ENCODE measurements at places on chromosomes 1 and 21. TPM values are rescaled to one million over a fixed set of nuclear protein-coding genes. Genes with fewer than 3 reads are reported as not detected.

The PTPRC gene
- total RNA-seq, result not detected

The CFHR1 gene
- total RNA-seq, result 0.07 TPM

The INKA2 gene
- total RNA-seq, result 6.0 TPM

The MAGOH gene
- total RNA-seq, result 78.5 TPM

The LAX1 gene
- 0.11 TPM for total RNA-seq

The TDRKH gene
- 11.8 TPM for total RNA-seq

The SLC22A15 gene
- total RNA-seq, result 0.04 TPM

The NAV1 gene
- total RNA-seq, result 29.7 TPM

The PLA2G2F gene
- total RNA-seq, result not detected

The DMBX1 gene
- total RNA-seq, result not detected

DNA sequence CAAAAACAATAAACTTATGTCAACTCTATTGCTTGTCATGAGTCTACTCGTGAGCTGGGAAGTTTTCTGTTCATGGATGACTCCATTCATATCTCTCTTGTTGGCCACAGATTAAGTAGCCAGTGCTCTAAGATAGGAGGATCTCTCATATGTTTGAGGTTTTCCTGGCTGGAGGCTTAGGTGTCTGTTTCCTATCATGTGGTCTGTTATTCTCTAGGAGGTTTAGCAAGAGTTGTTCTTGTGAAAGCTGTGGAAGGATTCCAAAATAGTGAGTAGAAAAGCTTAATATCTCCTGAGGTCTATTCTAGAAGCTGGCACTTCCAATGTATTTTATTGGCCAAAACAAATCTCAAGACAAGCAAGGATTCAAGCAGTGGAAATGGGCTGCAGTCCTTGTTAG is 5.8 kb upstream of the KRTAP20-2 start:
- DNase-seq, result no peak

GRCh38 chr1:22275626-22276395 is 132.9 kb upstream of the WNT4 start:
- DNase-seq, result peak; percentile 17

DNA sequence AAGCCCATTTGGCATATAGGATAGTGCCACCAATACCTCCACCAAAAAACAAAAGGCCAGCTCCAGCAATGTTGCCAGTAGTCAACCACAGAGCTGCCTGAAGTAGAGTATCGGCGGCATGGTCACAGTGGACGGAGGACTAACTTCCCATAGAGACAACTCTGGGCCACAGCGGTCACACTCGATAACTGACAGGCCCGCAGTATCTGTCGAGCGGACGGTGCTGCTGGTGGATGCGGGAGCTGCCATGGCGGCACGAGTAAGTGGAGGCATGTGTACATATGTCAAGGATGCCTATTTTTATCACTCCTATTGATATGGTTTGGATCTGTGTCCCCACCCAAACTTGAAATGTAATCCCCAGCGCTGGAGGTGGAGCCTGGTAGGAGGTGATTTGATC is 4.1 kb downstream of the KRTAP12-1 start:
- DNase-seq, result no peak

GRCh38 chr1:31398246-31398645 is 14.8 kb upstream of the SERINC2 start:
- DNase-seq, result no peak

DNA sequence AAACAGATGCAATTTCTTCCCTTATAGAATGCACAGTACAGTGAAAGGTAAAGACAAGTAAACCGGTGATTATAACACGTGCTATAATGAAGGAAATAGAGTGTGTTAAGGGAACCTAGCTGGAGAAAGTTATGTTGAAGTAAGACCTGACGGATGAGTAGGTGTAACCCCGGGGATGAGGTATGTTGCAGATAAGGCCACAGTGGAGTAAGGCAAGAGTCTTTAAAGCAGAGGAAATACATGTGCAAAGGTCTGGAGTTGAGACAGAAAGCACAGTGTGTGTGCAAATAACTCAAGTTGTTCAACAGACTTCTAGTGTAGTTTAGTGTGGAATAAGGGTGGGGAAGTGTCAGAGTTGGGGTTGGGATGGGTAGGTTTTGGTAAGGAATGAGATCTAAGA is 2.9 kb downstream of the DBT start:
- no peak for DNase-seq

DNA sequence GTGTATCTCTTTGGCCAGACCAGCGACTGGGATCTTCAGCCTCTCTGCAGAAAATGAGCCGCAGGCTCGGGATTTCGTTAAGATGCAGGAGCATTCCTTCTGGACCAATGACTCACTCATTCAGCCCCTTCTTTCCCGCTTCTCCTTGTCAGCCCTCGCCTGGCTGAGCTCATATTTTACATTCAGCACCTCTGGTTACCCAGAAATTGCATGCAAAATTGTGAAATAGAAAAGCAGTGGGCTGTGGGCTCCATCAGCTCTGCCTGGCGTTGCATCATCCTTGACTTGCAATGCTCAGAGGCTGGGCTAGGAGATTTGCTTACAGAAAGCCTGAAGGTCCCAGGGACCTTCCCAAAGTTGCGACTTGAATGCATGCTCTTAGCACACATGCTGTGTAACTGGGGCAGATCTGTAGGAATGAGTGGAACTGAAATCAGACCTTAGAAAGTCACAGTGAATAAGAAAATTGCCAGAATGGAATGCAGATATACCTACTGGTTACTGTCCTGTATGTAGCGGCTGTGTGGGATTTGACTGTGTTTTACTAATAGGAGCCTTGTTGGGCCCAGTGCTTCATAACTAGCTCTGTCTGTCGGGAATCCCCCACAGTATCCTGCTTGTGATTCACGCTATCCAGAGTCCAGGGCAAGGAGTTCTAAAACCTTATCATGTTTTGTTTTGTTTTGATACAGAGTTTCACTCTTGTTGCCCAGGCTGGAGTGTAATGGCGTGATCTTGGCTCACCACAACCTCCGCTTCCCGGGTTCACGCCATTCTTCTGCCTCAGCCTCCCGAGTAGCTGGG is 444.8 kb downstream of the KIF26B start:
- no peak for DNase-seq

- DNase-seq, result no peak
Observed at GRCh38 chr1:118190561-118190960, 5.5 kb upstream of the SPAG17 start.

DNA sequence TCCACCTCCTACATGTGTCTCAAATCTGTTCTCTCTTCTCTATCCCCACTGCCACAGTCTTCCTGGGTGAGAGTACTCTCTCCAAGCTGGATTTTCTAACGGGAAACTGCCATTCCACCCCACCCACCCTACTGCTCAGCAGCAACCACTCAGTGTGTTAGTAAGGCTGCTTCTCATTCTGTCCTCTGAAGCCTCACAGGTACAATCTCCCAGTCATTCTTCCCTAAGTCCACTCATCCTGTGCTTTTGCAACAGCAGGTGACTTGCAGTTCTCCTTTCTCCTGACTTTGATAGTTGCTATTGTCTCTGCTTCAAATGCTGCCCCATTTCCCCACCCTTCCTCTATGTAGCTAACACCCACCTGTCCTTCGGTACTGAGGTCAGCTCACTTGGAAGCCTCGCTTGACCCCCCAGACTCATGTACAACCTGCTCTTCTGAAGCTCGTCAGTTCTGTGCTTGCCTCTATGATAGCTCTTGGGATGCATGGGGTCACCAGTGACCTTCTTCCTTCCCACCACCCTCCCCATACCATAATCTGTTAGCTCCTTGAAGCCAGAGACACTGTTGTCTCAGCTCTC is 188.9 kb downstream of the RRAGC start:
- DNase-seq, result no peak

DNA sequence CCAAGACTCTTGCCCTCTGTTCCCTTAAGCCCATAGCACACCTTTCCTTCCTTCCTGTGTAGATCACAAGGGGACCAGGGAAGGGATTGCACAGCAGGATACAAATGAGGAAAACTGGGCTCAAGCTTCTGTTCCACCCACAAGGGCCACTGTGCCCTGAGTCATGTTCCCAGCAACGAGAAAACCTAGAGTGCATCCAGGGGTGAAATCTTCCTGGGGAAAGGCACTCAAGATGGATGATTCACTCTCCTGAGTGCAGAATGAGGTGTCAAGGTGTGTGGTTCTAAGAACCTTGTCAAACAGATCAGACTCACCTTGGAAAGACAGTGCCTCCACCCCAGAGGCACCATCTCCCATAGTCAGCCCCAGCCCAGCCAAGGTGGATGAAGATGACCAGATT is 40.7 kb upstream of the EYA3 start:
- DNase-seq, result no peak

- no peak for DNase-seq
Observed at GRCh38 chr1:156393095-156393494, 24.1 kb downstream of the RHBG start.

- no peak for DNase-seq
Observed at GRCh38 chr1:72498371-72498770, 216.0 kb upstream of the NEGR1 start.

GRCh38 chr21:38599381-38599975 is 101.2 kb upstream of the ERG start:
- no peak for DNase-seq

DNA sequence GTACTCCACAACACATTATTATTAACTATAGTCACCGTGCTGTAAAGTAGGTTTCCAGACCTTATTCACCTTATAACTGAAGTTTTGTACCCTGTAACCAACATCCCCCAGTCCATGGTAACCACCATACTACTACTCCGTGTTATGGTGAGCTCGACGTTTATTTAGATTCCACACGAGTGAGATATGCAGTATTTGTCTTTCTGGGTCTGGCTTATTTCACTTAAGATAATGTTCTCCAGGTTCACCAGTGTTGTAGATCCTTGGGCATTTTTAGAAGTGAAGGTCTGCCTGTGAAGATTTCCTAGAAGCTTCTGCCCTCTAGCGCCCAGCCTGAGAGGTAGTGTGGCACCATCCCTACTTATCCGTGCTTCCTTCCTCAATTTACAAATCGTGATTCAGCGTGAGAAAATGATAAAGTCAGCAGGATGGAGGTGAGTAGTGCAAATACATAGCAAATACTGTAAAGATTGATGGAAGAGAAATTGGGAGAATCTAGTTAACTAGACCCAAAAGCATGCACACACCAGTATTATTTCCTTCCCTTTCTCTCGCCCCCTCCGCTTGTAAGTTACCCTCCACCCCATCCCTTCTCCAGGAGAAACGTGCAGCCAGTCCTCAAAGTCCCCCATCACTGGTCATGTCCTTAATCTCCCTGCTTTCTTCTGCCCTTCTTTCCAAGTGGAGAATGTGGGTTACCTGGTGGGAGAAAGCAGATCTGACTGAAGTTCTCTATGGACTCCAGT is 36.0 kb upstream of the DISC1 start:
- peak; percentile 66 for DNase-seq

- DNase-seq, result no peak
Observed at GRCh38 chr1:163781146-163781545, 459.4 kb downstream of the NUF2 start.
